SK-N-SH treated with all-trans-retinoic acid at 6 μM for 48 hours (cell line): ENCODE measurements at places on chromosomes 11 and 22.

- ATAC-seq = no peak
Observed at GRCh38 chr11:57269571-57270021, 32.5 kb upstream of the APLNR start.

- peak; percentile 58 for ATAC-seq
Observed at GRCh38 chr11:790721-791564, 1.1 kb upstream of the CEND1 start.

DNA sequence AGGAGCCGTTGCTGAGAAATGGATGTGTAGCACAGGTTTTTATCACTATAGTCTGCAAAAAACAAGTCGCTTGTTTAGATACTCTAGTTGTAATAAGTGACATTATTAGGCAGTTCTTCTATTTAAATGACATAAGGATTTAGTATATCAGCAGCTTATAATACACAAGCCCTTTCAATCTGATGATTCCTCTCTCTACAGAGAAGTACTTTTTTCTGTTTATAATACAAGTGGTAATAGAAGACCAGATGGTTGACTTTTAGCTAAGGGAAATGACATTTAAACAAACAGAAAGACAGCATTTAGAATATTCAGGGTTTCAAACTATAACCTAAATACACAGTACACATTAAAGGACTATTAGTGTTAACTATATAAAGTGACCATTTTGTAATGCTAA lies 60.4 kb downstream of the IMMP1L start:
- no peak for ATAC-seq

DNA sequence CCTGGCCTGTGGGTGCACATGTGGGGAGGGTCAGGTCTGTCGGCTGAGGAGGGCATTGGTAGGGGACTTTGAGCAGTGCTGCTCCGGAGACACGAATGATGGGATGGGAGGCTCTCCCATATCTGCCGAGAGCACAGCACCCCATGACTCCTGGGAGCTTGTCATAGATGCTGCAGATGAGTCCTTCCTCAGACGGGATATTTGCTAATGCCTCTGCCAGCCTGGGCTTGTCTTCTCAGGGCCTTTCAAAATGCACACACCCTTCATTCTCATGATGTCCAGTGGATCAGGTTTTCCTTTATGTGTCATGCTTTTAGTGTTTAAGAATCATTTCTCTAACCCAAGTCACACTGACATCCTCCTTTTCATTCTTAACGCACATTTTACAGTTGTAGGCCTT lies 8.1 kb upstream of the RNH1 start:
- ATAC-seq = no peak

- peak; percentile 65; the same call in 2 of the 3 replicates for ATAC-seq
Observed at GRCh38 chr11:102007567-102008437, 39.4 kb upstream of the CFAP300 start.

GRCh38 chr22:42379966-42380537 lies 52.2 kb downstream of the NFAM1 start:
- ATAC-seq = no peak
